ENCODE measurements at places on chromosomes 5 and 9.

- DNase-seq, result no peak
Observed at GRCh38 chr5:113235884-113236283, 198.9 kb downstream of the TSSK1B start.

- peak; percentile 37 for DNase-seq
Observed at GRCh38 chr9:99105152-99106043, 485 bp downstream of the TGFBR1 start.

DNA sequence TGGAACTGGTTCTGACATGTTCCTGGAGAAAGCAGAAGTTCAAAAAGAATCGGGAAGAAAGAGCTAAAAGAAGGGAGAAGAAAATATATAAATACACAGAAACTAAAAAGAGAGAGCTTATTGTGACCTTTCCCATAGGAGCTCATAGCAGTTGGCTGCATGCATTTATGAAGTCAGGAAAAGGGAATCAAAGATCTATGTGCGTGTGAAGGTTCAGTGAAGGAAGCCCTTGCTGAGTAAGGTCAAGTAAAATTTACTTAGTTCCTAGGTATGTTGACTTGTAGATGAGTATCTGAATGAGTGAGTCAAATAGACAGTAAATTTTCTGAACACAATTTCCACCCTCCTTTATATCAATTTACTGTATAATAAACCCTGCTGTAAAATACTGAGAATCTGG, 632.5 kb downstream of the SLCO4C1 start:
- peak; percentile 8 for DNase-seq

- DNase-seq, result no peak
Observed at GRCh38 chr5:160155017-160155750, 35.9 kb upstream of the PWWP2A start.

Data from Kasumi-1 (cell line).